Sigmoid colon (tissue), 7 donors: ENCODE measurements at places on chromosomes 12 and 14. TPM values are rescaled to one million over a fixed set of nuclear protein-coding genes. Genes with fewer than 3 reads are reported as not detected.

- no peak for DNase-seq
Measured at GRCh38 chr12:63419154-63419553, 249.1 kb downstream of the DPY19L2 start.

- DNase-seq, result no peak
Measured at GRCh38 chr14:75196468-75196867, 20.1 kb upstream of the TMED10 start.

GRCh38 chr14:24839617-24840203, 205.7 kb upstream of the GZMB start:
- DNase-seq, result no peak

Gene KRT72
- not detected for total RNA-seq

Gene MANSC4
- total RNA-seq, result not detected
